ENCODE measurements at places on chromosomes 7 and 10.

- no peak for DNase-seq
Observed at GRCh38 chr10:71547876-71548846, 151.4 kb downstream of the CDH23 start.

DNA sequence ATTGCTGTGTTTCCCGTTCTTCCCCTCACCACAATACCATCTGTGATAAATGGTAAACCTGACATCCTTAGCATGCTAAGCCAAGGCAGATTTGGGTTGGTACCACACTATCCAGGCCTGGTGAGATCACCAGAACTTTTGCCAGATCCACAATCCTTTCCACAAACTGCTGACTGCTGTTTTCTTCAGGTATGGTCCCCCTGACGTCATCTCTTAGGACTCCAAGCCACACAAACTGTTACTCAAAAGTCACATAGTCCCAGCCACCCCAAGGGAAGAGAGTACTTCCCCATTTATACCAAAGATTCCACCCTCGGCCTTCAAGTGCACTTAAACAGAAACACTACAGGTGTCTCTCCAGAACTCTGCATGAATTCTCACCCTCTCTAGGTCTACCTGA lies 34.8 kb downstream of the SLC25A13 start:
- no peak for DNase-seq

GRCh38 chr10:133391249-133391635 lies 2.7 kb upstream of the MTG1 start:
- DNase-seq, result no peak

DNA sequence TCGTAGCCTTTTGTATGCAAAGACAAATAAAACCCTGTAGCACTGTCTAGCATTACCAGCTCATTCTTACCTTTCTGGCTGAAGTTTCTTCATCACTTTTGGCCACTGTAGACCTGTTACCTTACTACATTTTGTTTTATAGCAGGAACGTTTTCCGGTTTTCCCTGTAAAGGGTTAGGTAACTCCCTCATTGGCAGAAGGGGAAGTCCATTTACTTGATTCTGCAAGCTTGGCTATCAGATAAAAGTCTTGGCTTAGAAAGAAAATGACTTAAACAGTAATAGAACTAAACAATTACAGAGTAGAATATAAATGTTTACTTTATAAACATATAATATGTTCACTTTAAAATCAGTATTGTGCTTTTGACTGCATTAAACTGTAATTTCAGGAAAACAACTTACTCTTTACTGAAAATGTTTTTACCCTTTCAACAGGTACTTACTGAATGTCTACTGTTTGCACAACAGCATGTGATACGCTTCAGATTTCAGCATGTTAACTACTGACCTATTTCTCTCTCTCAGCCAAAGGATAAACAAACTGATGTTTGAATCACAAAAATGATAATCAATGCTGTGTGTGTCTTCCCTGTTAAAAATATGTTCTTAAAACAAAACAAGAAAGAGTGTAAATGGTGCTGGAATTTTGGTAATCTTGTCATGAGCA lies 67.1 kb downstream of the OTUD1 start:
- DNase-seq, result no peak

- no peak for DNase-seq
Observed at GRCh38 chr7:145036604-145037405, 201.0 kb upstream of the TPK1 start.

- DNase-seq, result no peak
Observed at GRCh38 chr10:121221072-121221471, 369.9 kb downstream of the WDR11 start.

- DNase-seq, result no peak
Observed at GRCh38 chr10:127836176-127836575, 56.6 kb downstream of the CLRN3 start.

- no peak for DNase-seq
Observed at GRCh38 chr10:112262546-112262945, 20.7 kb upstream of the TECTB start.

- no peak for DNase-seq
Observed at GRCh38 chr10:132955479-132955878, 13.1 kb upstream of the CFAP46 start.

GRCh38 chr7:120421151-120421651 lies 148.2 kb downstream of the KCND2 start:
- no peak for DNase-seq
